Activated CD4-positive, alpha-beta memory T cell treated with anti-CD3 and anti-CD28 coated beads, Interleukin-2, amount 10 ng/mL, durations not matched to agents 7 days and 5 days (primary cell): ENCODE measurements at places on chromosomes 12 and 14.

GRCh38 chr12:90984114-90984513 is 20.7 kb downstream of the EPYC start:
- no peak for DNase-seq

- DNase-seq = no peak
Measured at GRCh38 chr12:93244514-93245077, 133.1 kb upstream of the NUDT4 start.

GRCh38 chr12:1872448-1872847 is 46.0 kb downstream of the CACNA2D4 start:
- no peak for DNase-seq

DNA sequence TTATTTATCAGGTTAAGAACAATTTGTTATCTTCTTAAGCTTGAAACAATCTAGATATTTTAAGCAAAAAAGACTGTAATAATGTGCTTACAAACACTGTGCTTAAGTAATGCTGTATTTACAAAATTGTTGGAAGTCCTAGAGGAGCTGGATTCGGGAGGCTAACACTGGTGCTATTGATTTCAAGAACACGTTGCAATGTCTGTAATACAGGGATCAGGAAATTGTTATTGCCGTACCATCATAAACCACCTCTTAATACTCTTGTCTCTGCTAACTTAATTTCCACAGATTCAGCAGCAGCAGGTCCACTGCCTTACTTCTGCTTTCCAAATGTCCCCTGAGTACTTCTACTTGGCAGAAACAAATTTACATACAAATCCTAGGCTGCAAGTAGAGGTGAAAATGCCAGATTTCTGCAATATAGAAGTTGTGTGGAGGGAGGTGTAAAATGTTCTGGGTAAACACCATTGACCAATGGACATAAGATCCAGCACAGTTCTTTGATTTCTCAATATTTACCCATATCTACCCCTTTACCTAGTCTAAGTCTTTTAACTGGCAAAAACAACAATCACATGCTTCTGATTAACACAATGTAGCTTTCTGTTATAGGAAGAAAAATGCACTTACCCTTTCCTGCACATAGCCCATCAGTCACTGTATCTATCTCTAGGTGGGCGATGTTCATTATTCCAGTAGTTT is 663.4 kb downstream of the TMTC2 start:
- DNase-seq = no peak

DNA sequence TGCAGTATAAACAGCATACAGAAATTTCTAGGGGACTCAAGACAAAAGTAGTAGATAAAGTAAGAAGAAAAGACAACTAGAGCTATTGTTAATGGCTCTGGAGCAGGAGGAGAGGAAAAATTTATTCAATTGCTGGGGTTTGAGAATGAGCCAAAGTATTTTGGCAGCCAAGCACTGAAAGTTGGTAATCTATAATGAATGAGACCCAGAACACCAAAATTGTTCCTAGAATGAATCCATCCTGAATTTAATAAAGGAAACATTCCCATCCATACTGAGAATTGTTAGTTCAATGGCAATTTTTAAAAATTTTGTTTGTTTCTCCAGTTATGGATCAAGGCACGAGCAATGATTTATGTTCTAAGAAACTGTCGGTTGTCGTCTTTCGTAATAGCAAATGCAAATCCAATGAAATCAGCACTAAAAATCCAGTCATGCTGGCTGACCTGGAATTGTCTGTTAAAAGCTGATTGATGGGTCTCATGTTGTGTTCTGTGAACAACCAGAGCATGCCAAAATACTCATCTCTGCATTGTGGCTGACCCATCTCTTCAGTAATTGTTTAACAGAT is 170.9 kb upstream of the LMNTD1 start:
- no peak for DNase-seq

DNA sequence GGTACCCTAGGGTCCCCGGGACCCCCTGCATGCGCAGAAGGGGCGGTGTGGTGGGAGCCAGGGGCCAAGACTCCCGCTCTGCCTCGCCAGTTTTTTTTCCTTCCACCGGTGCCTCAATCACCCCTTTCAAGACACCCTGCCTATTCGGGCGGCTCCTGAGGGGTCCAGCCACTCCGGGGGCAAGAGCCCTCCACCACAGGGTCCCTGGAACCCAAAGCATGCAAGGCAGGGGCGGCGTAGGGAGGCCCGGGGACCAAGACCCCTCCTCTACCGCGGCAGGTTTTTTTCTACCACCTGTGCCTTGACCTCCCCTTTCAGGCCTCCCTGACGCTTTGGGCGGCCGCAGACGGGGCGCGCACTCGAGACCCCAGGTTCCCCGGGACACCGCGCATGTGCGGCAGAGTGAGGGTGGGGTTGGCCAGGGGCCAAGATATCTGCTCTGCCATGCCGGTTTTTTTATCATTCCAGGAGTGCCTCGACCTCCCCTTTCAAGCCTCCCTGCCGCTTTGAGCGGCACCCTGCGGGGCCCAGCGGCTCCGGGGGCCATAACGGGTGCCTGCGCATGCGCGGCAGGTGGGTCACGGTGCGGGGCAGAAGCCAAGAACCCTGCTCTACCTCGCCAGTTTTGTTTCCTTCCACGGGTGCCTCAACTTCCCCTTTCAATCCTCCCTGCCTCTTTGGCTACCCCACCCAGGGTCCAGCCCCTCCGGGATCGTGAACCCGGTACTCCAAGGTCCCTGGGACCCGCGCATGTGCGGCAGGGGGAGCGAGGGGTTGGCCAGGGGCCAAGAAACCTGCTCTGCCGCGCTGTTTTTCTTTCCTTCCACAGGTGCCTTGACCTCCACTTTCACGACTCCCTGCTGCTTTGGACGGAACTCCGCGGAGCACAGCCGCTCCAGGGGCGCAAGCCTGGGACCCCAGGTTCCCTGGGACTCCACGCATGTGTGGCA is 328.1 kb downstream of the ALG10 start:
- DNase-seq = no peak

- DNase-seq = no peak
Measured at GRCh38 chr14:31449971-31450610, 7.2 kb downstream of the DTD2 start.

DNA sequence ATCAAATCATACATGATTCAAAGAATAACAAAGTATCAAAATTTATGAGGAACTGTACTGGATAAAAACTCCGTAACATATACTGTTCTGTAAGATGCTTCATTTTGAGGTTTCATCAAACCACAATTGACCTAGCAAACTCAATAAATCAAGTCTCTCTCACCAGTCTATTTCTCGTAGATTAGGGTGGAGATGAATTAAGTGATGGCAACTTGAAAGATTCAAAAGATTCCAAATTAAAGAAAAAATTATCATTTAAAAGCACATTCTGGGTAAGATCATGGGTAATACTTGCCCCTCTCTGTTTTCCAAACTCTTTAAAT is 74.4 kb downstream of the PAPLN start:
- DNase-seq = no peak

- no peak for DNase-seq
Measured at GRCh38 chr14:60565211-60565610, 56.3 kb downstream of the SIX6 start.

- DNase-seq = no peak
Measured at GRCh38 chr12:95953000-95953399, 9.9 kb downstream of the AMDHD1 start.

- no peak for DNase-seq
Measured at GRCh38 chr12:40153432-40153831, 47.6 kb upstream of the SLC2A13 start.

GRCh38 chr12:132761032-132761920 is at the start of gene ANKLE2:
TSS of gene ANKLE2 (minus strand) at chr12:132761832. CDS start at chr12:132761798, 34 bp downstream.
- peak; percentile 84 for DNase-seq

DNA sequence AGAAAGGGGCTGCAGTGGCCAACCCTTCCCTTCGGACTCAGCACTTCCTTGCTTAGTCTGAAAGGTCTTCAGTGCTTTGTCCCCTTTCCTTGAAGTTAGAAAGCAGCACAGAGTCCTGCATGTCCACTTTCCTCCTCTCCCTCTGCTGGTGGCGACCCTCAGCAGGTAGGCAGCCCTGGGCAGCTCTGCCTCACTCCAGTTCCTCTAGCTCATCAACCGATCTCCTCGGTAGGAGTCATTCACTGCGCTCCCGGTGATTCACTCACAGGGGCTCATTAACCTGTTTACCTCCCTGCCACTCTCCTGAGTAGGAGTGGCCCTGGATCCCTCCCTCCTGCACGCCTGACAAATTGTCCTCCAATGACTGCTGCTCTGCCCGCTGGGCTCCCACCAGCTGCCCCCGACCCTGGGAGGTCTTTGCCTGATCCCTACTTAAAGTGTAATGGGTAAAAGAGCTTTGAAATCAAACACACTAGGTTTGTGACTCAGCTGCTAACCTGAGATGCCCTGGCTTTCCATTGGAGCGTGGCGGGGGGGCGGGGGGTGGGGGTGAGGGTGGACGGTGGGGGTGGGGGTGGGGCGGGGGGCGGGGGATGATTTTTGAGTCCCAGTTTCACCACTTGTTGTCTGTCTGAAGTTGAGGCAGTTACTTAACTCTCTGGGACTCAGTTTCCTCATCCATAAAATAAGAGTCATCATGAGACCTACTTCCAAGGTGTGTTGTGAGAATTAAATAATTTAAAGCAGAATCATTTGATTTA is 4.2 kb downstream of the SCNN1A start:
- DNase-seq = no peak

GRCh38 chr14:22752422-22752821 is 14.1 kb upstream of the OXA1L start:
- no peak for DNase-seq

GRCh38 chr12:22610131-22610530 is 14.8 kb upstream of the ETNK1 start:
- DNase-seq = no peak

- DNase-seq = no peak
Measured at GRCh38 chr12:80277732-80278131, 166.3 kb upstream of the PTPRQ start.

- DNase-seq = no peak
Measured at GRCh38 chr14:68784978-68785533, 7.8 kb downstream of the ZFP36L1 start.

- no peak for DNase-seq
Measured at GRCh38 chr14:45039390-45039789, 44.5 kb upstream of the PRPF39 start.

DNA sequence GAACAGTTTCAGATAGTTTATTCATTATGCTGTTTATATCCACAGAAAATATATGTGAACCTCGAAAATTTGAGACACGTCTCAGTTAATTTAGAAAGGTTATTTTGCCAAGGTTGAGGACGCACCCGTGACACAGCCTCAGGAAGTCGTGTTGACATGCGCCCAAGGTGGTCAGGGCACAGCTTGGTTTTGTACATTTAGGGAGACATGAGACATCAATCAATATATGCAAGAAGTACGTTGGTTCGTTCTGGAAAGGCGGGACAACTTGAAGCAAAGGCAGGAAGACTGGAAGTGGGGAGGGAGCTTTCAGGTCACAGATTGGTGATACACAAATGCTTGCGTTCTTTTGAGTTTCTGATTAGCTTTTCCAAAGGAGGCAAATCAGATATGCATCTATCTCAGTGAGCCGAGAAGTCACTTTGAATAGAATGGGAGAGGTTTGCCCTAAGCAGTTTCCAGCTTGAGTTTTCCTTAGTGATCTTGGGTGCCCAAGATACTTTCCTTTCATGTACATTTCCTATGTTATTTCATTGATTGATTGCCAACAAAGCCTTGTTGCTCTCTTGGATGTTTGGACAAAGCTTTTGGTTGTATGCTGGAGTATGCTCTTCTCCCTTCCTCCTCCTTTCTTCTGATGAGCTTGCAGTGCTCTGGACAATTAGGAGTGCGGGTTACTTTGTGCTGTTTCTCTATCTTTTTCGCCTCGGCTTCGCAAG is 3.2 kb downstream of the SNAPC1 start:
- DNase-seq = no peak

- no peak for DNase-seq
Measured at GRCh38 chr12:80222261-80222660, 122.9 kb downstream of the OTOGL start.

DNA sequence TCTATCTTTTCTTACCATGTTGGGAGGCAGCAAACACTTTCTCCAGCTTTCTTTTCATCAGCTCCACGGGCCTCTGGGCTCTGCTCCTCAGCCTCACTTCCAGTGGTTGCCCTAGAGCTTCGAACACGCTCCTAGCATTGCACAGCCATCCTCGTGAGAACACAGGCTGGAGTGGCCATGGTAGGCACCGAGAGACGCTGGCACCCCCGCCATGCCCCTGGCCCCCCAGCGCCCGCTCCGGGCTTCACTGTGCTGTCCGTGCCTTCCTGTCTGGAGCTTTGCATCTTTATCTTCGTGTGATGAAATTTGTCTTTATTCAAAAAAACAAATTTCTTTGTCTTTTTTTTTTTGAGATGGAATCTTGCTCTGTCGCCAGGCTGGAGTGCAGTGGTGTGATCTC is 352.2 kb downstream of the TMEM121 start:
- no peak for DNase-seq

- no peak for DNase-seq
Measured at GRCh38 chr14:73235531-73236155, 1.7 kb upstream of the PAPLN start.

GRCh38 chr14:100065111-100065871 is at the start of gene EVL:
TSS of gene EVL (plus strand) at chr14:100065422. CDS start at chr14:100065501, 79 bp downstream.
- DNase-seq = peak; percentile 84

DNA sequence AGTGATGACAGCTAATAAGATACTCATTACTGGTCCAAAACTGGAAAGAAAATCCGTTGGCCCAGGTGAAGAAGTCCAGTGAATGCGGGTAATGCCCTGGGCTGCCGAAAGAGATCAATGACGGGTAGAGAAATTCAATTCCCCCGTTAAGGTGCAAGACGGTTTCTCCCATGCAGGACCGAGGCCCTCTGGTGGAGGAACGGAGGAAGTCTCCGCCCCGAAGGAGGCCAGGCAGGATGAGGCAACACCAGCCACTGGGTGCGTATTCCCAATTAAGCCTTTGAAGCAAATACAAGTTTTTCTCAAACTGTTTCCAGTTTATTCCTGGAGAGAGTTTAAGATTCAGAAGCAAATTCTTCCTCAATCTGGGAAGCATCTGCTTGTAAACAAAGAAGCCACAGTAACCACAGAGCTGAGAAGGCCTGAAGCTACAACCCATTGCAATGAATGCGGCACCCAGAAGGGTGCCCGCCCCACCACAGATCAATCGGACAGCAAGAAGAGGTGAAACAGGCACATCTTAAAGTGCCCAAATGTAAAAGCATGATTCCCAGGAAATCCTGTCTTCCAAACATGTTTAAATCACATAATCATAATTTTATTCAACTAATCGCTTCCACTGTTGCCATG is 118.5 kb downstream of the TTC7B start:
- peak; percentile 77 for DNase-seq

DNA sequence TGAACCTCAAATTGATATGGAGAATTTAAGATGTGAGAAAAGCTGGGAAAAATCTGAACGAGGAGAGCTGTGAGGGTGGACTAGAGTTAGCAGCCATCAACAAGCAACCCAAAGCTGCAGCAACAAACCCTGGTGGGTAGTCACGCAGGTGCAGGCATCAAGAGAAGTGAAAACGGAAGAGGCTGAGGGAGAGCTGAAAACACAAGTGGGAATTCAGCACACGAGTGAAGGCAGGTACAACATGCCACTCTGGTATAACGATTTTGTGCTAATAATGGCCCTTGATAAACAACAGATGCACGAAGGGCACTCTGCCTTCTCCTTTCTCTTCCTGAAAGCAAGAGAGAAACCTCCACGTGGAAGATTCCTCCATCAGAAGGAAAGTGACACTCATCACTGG is 11.5 kb downstream of the TCL1B start:
- no peak for DNase-seq
